ENCODE measurements at places on chromosomes 2 and 18. TPM values are rescaled to one million over a fixed set of nuclear protein-coding genes. Genes with fewer than 3 reads are reported as not detected.

Gene MATN3
- not detected for total RNA-seq

Gene MEIS1
- 9.0 TPM for total RNA-seq

Gene CFAP53
- total RNA-seq, result 0.87 TPM

Gene HOXD4
- total RNA-seq, result not detected

Gene FAM110C
- total RNA-seq, result not detected

Gene WNT10A
- total RNA-seq, result not detected

Gene IL37
- not detected for total RNA-seq

Gene KCNS3
- 0.25 TPM for total RNA-seq

DNA sequence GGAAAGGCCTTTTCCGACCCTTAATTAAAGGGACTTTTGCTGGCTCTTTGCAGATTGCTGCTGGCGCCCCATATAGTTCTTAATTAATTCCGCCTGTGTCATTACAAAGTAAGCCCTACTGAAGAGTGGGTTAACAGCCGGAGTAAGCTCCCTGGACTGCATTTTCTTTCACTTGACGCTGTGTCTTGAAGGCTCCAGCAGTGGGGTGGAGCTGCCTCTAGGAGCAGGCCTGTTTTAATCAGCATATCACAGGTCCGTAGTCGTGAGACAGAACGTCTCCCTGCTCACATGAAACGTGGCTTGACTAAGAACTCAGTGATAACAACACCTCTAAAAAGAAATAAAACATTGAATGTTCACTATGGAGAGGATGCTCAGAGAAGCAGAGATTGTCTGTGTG, 329.9 kb upstream of the RAB12 start:
- DNase-seq, result no peak

- DNase-seq, result no peak
These were observed 87.7 kb upstream of the SMAD7 start for GRCh38 chr18:49038423-49038822.

DNA sequence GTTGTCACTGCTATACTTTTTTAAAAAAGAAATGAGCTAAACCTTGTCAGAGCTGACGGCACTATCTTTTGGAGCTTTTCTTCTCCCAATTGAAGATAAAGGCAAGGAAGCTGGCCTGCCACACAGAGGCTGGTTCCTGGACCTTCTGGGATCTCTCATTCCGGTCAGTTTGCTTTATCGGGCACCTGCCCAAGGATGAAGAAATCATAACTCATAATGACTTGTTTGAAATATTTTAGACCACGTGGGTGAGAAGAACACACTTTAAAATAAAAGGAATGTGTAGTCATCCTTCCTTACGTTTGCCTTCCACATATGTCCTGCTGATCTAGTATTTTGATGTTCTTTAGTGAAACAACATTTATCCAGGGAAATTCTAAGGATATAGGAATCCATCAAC, 535.7 kb downstream of the DCC start:
- no peak for DNase-seq

DNA sequence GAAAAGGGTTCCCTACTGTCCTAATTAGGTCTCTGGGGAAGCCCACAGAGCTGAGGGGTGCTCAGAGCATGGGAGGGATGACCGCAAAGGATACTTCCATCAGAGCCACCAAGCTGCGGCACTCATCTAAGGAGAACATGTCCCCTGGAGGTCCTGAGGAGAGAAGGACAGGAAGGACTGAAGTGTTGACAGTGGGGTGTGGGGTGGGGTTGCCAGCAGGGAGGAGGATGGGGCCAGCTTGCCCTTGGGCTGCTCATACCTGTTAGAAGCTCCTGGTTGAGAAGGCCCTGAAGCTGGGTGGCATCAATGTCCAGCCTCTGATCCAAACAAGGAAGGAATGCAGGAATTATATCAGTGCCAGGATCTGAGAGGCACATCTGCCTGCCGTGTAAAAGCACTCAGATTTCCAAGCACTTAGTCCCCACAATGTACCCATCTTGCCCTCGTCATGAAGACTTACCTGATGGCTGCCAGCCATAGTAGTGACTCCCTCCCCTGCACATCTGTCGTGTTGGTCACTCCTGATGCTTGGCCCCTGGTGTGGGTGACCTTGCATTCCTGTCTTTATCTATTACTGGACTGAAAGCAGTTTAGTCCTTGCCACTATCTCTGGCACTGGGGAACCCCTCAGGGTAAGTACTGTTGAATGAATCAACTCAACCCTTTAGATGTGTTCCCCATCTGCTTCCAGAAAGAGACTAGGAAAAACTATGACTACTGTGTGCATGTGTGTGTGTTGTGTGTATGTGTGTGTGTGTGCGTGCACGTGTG, 68.9 kb downstream of the CAPN13 start:
- DNase-seq, result no peak

- no peak for DNase-seq
These were observed 26.0 kb downstream of the DGKD start for GRCh38 chr2:233380132-233380895.

GRCh38 chr2:181149056-181149455, 168.7 kb downstream of the UBE2E3 start:
- DNase-seq, result no peak

DNA sequence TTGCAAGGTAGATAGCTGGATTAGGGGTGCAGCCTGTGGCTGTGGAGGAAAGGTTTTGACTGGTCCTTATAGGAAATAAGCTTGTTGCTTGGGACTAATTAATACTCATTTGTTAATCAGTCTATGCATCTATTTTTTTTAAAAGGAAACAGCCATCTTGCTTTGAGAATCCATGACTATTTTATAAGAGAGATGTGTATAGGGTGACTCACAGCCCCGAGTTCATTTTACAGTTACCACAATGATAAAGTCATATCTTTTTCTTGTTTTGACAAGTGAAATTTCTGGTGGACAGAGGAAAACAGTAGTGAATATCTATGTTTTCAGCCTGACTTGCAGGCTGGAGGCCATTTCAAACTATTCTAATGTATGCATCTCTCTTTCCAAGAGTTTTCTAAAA, 193.5 kb upstream of the CCDC68 start:
- no peak for DNase-seq

DNA sequence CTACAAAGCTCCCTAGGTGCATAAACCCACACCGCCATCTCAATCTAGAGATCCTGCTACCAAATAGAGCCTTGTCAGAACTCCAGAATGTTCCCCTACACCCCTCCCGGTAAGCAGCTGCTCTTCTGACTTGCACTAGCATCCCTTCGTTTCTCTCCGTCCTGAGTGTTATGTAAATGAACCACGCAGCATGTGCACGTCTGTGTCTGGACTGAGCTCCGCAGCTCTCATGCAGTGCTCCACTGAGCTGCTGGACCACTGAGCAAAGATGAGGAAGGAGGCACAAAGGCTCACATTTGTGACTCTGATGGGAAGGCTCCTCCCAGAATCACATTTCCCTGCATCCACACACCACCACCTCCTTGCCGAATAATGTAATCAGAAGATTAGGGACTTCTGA, 203.6 kb downstream of the MYT1L start:
- DNase-seq, result no peak

DNA sequence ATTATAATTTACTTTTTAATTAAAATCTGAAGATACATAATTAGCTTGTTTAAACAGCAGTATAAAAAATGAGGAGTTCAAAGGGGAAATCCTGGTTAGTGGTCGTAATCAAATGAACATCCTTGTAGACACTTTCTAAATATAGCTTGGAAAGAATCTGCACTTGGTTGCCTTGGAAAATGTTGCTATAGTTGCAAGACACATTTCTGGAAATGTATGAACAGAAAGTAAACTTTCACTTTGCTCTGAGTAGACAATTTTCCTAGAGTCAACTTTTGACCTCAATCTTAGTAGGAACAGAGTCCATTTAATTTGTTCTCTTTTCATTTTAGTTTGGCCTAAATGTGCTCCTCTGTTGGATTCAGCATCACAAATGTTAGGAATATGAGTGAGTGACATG, 38.3 kb downstream of the GCA start:
- no peak for DNase-seq

- DNase-seq, result peak; percentile 29
These were observed 76.4 kb downstream of the LTBP1 start for GRCh38 chr2:33022989-33023727.

DNA sequence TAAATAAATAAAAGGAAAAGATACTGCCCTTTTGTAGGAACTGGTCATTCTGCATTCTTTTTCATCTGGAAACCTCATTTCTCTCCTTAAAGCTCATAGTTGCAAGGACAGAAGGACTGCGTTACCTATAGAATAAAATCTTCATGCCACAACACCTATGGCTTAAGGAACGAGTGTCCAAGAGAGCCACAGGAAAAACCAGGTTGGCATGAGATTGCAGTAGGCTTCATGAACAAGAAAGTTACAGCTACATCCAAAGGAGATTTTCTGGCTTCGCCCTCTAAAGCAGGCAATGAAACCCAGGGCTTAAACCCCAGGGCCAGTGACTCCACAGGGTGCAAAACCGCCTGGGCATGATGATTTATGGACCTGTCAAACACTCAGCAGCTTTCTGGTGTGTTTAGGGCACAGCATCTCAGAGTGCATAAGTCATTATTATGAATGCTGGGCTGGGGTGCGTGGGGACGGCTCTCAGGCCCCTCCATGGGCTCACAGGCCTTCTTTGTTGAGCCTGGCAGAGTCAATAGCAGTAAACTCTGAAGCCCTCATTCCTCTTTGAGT, 30.7 kb upstream of the PIEZO2 start:
- DNase-seq, result no peak

DNA sequence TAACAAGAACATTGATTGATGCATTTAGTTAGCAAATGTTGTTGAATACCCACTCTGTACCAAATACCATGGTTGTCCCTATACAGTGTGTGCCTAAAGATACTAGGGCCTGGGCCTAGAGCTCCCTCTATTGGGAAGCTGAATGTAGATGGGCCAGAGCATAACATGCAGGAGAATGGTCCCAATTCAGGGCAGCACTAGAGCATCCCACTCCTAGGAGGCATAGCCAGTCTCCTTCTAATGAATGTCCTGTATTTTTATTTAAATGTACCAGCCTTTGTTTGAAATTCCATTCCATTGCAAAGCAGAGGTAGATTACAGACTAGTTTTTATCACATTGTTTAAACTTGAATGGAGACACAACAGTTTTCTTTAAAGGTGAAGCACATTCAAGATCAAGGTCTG, 90.6 kb downstream of the FEZ2 start:
- peak; percentile 49 for DNase-seq

GRCh38 chr2:45860136-45861121, 209.0 kb downstream of the PRKCE start:
- DNase-seq, result no peak

DNA sequence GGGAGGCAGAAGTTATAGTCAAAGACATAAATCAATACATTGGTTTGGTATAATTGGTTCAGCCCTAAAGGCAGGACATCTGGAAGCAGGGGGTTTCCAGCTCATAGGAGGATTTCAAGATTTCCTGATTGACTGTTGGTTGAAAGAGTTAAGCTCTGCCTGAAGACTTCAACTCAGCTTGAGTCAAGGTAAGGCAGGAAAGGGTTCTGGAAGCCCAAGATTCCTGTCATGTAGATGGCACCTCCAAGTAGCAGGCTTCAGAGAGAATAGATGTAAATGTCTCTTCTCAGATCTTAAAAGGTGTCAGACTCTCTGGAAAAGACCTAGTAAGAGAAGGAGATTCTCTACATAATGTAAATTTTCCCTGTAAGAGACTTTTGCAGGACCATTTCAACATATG, 335.3 kb downstream of the RIT2 start:
- DNase-seq, result no peak

DNA sequence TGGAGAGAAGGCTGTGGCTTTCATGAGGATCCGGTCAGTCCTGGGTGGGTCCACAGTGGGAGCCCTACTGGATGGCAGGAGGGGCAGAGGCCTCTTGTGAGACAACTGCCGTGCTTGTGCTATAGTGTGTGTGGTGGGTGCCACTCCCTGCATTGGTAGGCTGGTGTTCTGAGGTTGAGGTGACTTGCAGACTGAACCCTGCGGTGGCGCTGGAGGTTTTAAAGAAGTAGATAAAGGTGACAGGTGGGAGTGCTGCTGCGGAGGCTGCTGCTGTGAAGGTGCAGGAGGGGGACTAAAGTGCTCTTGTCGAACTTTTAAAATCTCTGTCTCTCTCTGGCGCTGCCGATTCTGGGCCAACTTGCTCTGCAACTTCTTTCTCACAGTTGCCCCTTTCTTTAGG, 29.7 kb downstream of the INO80D start:
- DNase-seq, result no peak

DNA sequence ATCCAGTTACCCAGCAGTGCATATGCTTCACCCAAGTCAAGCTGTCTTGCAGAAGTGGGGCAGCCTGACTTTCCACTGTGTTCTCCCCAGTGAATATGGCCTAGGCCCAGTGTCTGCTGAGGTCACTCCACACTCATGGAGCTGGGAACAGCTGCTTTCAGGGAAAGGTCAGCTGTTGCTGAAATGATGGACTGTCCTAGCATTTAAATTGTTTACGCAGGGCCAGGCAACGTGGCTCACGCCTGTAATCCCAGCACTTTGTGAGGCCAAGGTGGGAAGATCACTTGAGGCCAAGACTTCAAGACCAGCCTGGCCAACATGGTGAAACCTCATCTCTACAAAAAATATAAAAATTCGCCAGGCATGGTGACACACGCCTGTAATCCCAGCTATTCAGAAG, 86.5 kb downstream of the LIPG start:
- no peak for DNase-seq

DNA sequence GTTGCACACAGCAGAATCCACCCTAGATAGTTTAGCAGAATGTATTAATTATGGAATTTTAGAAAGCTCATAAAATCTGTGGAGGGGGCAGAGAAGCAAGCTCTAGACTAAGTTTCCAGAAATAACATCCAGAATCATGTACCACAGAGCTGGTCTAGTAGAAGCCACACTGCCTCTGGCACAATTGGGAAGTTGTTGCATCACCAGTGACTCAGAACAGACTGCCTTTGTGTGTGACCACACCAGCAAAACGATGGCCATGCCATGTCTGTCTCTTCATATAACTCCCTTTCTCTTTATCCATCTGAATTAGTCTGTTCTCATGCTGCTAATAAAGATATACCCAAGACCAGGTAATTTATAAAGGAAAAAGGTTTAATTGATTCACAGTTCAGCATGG, 158.9 kb downstream of the CCDC148 start:
- DNase-seq, result no peak

- no peak for DNase-seq
These were observed 1.7 kb downstream of the OBSL1 start for GRCh38 chr2:219569635-219570034.

DNA sequence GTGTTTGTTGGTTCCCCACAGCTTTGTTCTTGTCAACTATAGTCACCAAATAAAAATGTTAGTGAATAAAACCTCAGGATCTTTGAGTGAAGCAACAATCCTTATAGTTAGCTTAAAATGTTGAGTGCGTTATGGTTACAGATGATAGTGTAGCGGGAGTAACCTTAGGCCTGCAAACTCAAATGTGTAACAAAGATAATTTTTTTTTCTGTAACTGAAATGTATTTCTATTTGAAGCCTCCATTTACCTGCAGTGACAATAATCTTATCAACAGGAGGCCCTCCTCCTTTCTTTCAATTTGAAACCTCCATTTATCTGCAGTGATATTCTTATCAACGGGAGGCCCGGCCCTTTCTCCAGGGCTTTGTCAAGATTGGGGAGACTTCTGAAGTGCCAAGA, 3.1 kb upstream of the C2orf49 start:
- no peak for DNase-seq

DNA sequence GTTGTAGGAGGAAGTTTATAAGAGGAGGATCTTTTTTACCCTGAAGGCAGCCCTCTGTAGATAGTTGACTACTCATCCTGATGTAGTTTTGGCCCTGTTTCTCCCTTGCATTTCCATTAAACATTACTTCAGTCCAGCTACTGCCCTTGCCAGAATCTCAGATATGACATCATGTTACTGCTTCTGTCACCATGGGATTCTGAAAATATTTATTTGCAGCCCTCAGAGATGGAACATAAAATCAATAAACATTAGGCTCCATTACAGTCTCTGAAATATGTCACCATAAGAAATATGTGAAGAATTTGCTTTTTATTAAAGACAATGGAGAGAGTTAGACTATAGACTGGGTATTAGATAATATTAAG, 68.7 kb upstream of the STK39 start:
- DNase-seq, result no peak
